ENCODE measurements at places on chromosomes 6 and 20.

- DNase-seq = no peak
Measured at GRCh38 chr6:115882771-115883170, 177.9 kb downstream of the FRK start.

GRCh38 chr6:132973514-132973993, 159.2 kb downstream of the RPS12 start:
- no peak for DNase-seq

- DNase-seq = no peak
Measured at GRCh38 chr6:79134699-79135474, 56.8 kb upstream of the PHIP start.

GRCh38 chr6:6655805-6656251, 67.3 kb downstream of the LY86 start:
- no peak for DNase-seq

DNA sequence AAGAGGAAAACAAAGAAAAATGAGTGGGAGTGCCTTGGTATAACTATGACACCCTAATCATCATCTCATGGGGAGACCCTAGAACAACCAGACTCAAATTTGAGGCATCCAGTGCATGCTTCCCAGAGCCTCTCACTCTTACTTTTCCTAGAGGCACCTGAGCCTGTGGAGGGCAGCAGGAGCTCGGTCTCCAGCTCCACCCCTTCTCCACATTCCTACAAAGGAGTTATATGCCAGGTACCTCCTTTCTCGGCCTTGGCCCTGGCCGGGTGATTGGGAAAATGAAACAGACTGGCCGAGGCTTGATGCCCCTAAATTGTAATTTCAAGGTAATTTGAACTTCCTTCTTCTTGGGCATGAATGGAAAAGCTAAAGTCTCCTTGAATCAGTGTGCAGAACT, 761.2 kb upstream of the CHD6 start:
- DNase-seq = no peak

DNA sequence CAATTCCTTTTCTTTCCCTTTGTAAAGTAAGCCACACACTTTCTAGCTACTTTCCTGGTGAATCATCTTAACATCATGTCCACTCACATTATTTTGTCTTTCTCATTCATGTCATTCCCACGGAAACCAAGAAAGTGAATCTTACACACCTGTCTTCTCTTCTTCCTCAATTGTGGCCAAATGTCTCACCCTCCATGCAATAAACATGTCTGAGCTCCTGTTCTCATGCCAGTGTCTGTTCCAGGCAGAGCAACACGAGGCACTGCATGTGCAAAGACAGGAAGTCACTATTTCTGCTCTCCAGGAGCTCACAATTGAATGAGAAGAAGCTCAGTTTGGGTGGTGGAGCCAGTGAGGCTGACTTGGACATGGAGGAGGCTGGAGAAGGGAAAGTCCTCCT, 29.0 kb upstream of the TMEM244 start:
- peak; percentile 67 for DNase-seq

DNA sequence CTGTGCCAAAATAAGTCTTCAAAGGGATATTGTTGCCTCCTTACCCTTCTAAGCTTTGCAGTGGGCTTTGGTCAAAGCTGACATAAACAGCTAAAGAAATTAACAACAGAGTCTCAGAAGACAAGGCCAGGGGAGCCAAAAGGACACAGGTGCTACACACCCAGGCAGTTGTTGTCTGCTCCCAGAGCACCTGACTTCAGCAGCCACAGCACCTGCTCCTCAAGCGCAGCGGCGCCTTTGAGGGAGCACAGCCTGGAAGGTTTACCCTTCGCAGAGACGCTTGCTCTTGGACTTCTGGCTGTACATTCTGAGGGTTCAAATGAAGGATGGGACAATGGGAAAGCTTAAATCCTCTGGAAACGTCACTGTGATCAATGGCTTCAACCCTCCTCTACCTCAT, 16.6 kb downstream of the B4GALT5 start:
- DNase-seq = no peak

DNA sequence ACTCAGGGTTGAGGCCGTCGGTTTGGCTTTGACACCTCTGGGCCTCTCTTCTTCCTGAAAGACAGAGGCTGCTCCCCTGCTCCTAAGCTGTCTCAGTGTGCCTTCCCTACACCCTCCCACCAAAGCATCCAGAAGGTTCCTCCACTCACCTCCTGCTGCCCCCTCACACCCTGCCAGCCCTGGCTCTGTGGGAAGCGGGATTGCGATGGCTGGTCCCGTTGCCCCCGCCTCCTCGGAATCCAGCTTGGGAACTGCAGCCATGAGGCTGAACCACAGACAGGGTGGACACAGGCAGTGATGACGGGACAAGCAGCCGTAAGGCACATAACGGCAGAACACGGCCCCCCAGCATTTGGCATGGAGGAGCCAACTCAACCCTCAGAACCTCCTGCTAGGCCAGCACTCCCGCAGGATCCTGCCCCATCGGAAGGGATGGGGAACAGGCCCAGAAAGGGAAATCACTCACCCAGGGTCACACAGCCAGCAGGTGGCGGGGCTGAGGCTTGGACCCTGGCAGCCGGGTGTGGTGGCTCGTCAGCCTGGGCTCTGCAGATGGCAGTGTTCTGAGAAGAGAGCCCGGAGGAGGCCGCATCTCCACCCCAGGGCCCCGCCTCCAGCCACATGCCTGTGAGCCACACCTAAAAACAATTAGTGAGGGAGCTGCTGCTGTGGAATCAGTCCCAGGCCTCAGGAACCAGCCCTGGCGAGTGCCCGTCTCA, 139.6 kb downstream of the PHACTR3 start:
- peak; percentile 10 for DNase-seq

DNA sequence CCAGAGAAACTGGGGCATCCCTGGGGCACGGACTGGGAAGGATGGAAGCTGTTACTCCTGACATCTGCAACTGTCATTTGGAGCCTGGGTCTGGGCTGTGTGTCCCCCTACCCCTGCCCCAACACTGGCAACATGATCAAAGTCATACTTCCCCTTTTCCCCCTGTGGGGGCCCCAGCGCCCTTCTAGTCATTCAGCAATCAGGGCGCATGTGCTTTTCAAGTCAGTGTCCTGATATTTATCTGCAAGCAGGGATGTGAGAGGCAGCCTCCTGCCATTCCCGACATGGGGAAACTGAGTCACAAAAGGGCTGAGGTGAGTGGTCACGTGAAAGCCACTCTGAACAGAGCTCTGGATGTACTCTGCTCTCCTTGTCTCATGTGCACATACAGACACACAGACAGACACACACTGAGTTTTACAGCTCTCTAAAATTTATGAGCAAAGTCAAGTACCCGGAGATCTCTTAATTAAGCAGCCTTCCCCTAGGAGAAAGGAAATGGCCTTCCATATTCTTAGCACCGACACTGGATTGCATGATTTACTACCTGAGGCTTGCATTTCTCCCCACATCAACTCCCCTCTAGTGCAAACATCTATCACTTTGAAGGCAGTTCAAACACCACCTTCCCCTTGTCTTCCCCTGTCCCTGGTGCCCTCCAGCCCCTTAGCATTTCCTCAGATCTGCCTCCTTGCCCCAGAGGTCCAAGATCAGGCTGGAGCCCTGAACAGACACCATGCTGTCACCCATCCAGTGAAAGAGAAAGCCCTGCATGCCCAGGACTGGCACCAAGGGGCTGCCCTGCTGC, 170.7 kb downstream of the CDC5L start:
- no peak for DNase-seq

DNA sequence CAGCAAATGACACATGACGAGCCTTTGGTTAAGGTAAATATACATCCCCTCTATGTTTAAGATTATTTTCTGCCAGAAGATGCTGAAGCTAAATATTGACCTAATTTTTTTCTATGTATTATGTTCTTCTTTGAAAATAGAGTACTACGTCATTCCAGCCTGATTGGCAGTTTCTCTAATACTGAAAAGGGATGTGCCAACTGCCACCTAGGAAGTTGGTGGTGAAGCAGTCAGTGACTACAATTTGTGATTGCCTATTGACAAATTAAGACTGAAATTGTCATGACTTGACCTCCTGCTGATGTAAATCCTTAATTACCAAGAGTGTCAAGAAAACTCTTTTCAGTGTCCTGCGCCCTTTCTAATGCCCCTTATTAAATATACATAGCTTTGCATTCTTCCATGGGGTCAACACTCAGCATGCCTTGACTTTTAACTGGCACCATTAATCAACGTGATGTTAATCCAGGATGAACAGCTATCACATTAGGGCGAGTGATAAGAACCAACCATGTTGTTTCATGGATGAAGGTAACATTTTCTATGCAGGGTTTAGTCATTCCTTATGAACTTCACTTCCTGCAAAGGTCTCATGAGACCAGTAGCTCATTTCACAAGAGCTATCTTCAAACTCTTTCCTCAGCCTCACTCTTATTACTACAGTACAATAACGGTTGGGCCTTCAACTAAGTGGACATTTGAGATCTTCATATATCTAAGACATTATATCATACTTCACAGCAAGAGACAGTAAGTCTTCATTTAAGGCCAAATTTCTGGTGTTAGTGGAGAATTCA, 22.5 kb upstream of the SGK1 start:
- DNase-seq = no peak

DNA sequence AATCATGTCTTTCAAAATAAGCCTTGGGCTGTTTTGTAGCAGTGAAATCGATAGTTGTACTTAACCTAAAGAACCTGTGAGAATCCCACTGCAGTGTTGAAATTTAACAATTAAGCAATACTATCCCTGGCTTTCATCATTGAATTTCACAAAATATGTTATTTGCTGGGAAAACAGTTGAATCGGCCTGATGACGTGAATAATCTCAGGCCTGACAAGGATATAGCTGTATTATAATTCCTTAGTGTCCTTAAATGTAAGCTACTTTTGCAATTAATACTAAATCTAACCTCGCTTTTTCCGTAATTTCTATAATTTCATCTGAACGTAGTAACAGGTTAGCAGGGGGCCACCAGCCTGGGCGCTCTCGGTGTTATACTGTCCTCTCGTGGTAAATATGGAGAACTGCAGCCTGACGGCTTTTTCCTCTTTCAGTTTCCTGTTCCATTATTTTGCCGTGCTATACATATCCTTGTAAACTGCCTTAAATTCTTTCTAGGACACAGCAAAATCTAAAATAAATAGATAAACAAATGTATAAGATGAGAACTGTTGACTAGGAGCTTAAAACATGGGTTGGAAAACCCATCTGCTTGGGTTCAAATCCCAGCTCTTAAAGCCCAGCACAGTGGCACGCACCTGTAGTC, 24.0 kb downstream of the MTFR2 start:
- peak; percentile 66 for DNase-seq

DNA sequence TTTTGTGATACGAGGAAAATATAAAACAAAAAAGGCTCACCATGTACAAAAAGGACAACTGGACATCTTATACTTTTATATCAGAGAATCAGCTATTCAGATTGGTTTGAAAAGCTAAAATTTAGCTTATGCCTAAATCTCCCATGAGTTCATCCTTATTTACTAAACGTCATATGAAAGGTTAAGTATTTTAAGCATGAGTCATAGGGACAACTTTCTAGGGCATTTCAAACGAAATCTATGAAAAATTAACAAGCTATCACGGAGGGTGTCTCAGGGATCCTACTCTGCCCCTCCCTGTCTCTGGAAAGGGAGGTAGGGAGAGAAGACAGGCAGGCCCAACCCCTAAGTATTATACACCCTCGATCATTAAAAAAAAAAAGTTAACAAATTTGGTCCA, 124.1 kb upstream of the LOC128125822 start:
- no peak for DNase-seq

- DNase-seq = no peak
Measured at GRCh38 chr20:24588047-24588635, 118.7 kb downstream of the SYNDIG1 start.

GRCh38 chr6:143941852-143942627, 66.0 kb downstream of the PLAGL1 start:
- peak; percentile 60 for DNase-seq

DNA sequence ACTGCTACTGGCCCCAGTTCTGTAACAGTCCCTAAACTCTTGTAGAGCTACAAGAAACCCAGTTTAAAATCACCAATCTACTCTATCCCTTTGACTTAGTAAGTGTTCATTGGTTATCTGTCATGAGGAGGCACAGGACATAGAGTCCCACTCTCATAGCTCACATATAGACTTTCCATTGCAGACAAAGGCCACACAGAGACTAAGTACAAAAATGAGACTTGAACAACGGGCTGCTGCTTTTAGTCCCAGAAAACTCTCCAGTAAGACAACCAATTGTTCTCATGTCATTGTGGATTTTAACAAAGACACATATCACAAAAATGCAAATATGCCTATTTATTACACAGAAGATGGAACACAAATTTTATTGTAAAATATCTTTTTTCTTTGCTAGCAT, 197.4 kb downstream of the PTPRK start:
- no peak for DNase-seq

DNA sequence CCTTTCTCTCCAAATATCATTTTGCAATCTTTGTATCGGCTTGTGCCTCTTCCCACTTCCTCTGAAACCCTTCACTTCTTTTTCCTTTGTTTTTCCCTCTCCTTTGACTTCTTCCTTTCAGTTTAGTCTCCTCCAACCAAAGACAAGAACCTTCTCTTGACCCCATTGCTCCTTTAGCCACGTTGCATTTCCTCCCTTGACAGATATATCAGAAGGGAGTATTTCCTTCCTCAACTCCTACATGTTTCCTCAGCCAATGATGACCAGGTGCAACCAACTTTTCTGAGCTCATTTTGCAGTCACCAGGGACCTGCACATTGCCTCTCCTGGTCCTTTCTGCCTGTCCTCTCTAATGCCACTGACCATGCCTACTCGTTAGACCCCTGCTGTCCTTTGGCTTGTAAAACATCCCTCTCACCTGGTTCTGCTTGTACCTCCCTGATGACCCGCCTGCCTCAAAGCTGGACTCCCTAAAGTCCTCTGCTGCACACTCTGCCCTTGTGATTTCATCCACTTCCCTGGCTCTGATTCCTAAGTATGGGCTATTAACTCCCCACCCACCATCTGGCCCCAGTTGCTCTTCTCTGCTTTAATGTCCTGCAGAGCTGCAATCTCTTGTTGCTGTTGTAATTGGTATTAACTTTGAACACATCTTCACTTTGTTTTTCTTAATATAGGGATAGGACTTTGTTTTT, 27.4 kb downstream of the SLC22A16 start:
- no peak for DNase-seq

DNA sequence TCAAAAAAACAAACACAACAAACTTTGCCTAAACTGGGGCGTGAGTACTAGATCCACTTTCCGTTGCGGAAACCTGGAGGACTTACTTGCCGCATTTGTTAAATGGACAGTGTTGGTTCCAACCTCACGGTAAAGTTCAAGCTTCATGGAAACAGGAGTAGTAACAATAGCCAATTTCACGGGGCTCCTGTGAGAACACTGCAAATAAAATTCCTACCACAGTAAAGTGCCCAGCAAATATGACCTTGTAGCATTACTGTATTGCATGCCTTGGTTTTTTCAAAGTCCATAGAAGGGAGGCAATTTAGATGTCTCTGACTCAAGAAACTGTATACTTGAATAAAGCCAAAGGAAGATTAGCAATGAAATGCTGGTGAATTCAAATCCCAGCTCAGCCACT, 3.6 kb upstream of the CYP24A1 start:
- DNase-seq = no peak

- DNase-seq = no peak
Measured at GRCh38 chr6:52535711-52536423, 41.0 kb downstream of the TRAM2 start.

DNA sequence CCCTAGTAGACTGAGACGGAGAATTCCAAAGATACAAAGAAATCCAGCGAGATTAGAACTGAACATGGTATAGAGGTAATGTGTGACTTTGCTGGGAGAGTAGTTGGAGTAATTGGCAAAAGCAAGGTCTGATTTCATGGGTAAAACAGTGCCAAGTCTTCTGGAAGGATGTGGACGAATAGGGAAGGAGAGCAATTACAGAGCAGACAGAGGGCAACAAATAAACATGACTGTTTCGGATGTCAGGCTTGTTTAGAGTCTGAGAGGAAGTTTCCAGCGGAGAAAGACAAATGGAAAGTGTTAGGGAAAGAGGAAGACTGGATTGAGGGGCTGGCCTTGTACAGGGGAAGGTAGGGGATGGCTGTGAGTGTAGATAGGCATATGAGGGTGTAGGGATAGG, 282.2 kb upstream of the PRND start:
- DNase-seq = peak; percentile 18
